ENCODE measurements at places on chromosomes 1 and 21.
A peak's percentile ranks its signal among the peaks of the same experiment; 100 is the strongest.

GRCh38 chr1:63701187-63701586, 72.6 kb upstream of the ROR1 start:
- no peak for ATAC-seq

DNA sequence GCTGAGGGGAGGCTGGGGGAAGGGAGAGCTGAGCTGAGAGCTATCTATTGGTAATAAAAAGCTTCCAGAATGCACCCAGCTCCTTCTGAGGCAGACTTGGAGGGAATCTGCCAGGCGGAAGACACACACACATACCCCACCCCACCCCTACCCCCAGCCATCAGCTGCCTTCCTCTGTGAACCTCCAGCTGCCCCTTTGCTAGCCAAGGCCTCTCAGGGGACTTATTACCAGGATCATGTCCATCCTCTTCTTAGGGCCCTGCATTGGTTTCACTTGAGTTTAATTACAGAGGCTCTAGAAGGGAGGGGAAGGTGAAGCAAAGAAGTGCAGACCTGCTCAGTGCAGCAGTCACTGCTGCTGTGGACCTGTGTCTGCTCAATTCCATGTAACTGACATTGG, 156.4 kb downstream of the OMA1 start:
- peak; percentile 75 for ATAC-seq

- ATAC-seq = peak; percentile 13
Measured at GRCh38 chr1:119068427-119068826, 72.0 kb downstream of the WARS2 start.

- ATAC-seq = no peak
Measured at GRCh38 chr1:205069371-205070125, 14.7 kb downstream of the TMEM81 start.

DNA sequence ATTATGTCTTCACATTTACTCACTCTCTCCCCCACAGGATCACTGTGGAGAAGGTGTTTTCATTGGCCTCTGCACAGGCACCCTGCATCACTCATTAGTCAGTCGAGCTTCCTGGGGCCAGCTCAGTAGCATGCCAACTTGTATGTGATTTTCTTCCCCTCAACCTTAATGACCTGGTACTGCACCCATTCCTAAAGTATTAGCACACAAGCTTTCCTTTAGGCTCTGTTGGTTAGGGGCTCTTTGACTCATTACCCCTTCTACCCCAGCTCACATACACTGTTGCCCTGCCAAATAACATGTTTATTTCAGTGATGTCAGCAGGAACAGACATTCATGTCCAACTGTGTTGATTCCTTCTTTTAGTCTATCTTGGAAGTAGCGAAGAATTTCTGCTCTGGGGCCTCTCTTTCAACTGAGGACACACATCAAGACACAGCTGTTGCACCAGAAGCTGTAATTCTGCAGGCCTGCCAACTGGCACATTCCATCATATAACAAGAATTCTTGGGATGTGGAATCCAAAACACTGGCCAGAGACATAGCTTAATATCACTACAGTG, 603.5 kb upstream of the ADAMTS5 start:
- no peak for ATAC-seq

DNA sequence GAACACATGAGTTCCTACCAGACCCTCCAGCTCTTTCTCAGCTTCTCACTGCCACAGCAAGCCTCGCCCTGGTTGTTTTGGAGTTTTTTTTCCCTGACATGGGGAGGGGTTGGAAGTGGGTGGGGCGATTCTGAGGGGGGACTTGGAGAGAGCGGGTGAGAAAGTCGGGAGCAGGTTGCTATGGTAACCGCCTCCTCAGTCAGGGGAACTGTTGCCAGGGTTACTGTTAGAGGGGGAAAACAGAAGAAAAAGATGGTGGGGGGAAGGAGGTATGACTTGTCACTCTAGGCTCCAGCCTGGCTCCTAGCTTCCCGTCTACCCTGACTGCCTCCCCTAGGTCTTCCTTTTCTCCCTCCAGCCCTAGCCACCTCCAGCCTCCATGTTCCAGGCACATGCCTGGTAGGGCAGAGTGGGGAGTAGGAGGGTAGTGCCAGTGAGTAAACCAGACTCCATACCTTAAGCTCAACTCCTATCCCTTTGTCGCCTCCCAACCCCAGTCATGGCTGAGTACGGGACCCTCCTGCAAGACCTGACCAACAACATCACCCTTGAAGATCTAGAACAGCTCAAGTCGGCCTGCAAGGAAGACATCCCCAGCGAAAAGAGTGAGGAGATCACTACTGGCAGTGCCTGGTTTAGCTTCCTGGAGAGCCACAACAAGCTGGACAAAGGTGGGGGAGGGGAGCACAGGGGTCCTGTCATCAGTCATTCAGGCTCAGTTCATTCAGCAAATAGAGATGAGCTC, 6.0 kb downstream of the PEA15 start:
- ATAC-seq = no peak

Measured in motor neuron (in vitro differentiated cells).